ENCODE measurements at places on chromosomes 16 and 17. TPM values are rescaled to one million over a fixed set of nuclear protein-coding genes. Genes with fewer than 3 reads are reported as not detected.

C17orf100 gene
- under 0.01 TPM for total RNA-seq

NRN1L gene
- not detected for total RNA-seq

RASD1 gene
- 6.0 TPM for total RNA-seq

IRX5 gene
- 2.7 TPM for total RNA-seq

TEDC2 gene
- under 0.01 TPM for total RNA-seq

HOXB1 gene
- not detected for total RNA-seq

SMTNL2 gene
- total RNA-seq, result not detected
